ENCODE measurements at places on chromosomes 12 and 14.

- no peak for DNase-seq
These were observed 108.5 kb upstream of the MAX start for GRCh38 chr14:65210822-65211182.

GRCh38 chr12:6040815-6041214 is 83.7 kb downstream of the VWF start:
- no peak for DNase-seq

GRCh38 chr14:55556929-55557623 is 22.9 kb upstream of the KTN1 start:
- no peak for DNase-seq

DNA sequence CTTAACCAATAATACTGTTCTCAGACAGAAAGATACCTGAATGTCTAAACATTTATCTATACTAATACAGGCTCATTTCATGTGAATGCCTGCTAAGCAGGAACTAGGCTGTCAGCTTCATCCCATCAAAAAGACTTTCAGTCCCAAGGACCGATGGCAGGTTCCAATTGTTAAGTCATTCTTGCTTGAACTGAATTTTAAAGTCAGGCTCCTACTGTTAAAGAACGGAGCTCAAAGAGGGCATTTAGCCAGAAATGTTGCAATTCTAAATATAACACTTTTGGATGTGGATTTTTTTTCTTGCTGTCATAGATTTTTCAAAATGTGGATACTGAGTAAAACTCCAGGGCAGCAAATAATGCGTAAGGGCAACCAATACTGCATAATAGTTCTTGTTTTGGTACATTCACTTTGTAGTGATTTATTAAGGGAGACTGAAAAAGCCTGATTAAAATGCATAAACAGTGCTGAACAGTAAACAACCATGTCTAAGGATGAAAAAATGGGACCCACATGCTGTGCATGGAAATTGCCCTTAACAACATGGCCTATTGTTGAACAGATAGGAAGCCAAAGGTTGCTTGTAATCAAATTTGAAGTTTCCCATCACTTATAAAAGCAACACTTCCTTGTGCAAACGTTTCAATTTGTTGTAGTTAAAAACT is 38.6 kb upstream of the DBX2 start:
- no peak for DNase-seq

DNA sequence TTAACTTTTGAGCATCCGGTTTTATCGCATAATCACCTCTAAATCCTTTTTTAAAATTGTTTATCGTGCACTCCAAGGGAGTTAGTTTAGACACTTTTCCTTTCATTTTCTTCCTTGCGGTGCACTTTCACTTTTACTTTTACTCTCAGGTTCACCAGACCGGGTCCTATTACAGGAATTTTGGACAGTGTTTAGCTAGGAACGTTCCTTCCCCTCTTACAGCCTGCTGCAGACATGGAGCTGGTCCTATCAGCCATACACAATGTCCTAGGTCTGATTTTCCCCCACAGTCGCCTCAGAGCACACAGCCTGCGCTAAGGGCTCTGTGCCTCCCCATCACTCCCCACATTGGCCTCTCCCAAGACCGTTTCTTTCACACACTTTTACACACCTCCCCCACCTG is 103.9 kb downstream of the ALG10 start:
- DNase-seq = no peak

GRCh38 chr14:50047274-50047676 is 69.1 kb downstream of the VCPKMT start:
- DNase-seq = no peak

DNA sequence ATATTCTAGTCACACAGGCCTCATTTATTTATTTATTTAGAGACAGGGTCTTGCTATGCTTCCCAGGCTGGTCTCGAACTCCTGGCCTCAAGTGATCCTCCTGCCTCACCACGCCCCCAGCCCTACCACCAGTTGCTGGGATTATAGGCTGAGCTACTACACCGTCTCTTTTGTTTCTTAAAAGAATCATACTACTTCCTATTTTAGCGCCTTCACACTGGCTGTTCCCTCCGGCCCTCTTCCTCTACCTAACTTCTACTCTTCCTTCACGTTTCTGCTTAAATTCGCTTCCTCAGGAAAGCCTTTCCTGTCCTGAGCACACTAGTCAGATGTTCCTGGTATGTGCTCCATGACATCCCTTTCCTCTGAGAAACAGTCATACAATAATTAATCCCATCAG is 6.4 kb upstream of the MRPL42 start:
- no peak for DNase-seq

- no peak for DNase-seq
These were observed 4.9 kb downstream of the RFLNA start for GRCh38 chr12:124299628-124300388.

GRCh38 chr12:51379571-51379970 is 11.6 kb downstream of the GALNT6 start:
- DNase-seq = no peak

- no peak for DNase-seq
These were observed 1.1 kb downstream of the POLR3B start for GRCh38 chr12:106358396-106359241.

GRCh38 chr14:54354096-54354495 is 42.7 kb upstream of the CDKN3 start:
- no peak for DNase-seq

DNA sequence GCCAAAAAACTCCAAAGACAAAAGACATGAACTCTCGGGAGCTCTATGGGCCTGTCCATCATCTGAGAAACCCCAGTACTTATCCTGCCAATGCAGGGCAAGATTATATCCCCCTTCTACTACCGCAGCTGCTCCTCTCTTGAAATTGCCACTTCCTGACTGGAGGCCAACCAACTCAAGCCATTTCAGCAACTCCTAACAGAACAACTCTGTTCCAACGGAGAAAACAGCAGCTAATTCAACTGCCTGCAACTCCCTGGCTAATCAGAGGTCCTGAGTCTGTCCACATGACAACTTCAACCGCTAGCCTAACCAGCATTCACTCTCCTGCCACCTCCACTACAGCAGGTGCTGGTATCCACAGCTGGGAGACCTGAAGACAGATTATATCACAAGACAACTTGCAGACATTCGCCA is 24.1 kb downstream of the CEP83 start:
- no peak for DNase-seq

- no peak for DNase-seq
These were observed 39.9 kb downstream of the ATL1 start for GRCh38 chr14:50599700-50600444.

- DNase-seq = no peak
These were observed 26.5 kb downstream of the WDHD1 start for GRCh38 chr14:55000381-55000780.

GRCh38 chr12:68364328-68364727 is 32.2 kb upstream of the MDM1 start:
- no peak for DNase-seq

GRCh38 chr14:54396183-54396492 is 669 bp upstream of the CDKN3 start:
- no peak for DNase-seq
